ENCODE measurements at places on chromosomes 2 and 18. TPM values are rescaled to one million over a fixed set of nuclear protein-coding genes. Genes with fewer than 3 reads are reported as not detected.

- no peaks in the 10 kb centered on the region for H3K27me3 ChIP-seq
- DNase-seq, result no peak
- H3K27ac ChIP-seq, result no peak overlapping the region
- H3K4me3 ChIP-seq, result no peak overlapping the region
Measured at GRCh38 chr2:152167065-152167464, 8.5 kb downstream of the STAM2 start.

The GKN2 gene
- not detected for total RNA-seq

DNA sequence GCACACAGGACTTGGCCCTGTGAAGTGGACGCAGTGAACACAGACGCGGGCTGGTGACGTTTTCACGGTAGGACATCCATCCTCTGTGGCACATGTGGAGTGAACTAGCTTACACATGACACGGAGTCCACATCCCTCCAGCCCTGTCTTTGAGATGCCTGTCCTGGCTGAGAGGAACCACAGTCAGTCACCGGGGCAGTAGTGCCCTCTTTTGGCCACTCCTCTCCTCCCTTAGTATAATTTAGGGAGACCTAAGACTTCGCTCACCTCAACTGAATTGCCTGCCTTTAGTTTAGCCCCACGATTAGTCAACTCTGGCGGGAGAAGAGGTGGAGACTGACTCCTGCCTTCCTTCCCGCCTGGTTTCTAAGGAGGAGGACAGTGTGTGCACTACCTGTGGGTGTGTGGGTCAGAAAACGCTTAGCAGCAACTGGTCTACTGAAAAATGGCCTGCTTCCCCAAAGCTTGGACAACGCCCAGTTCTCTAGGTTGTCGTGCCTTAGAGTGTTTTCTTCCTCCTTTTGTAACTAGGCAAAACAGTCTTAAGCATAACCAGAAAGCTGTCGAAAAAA, 70.6 kb downstream of the MBP start:
- peaks cover 76% of the 10 kb centered on the region for H3K36me3 ChIP-seq
- DNase-seq, result no peak
- no peaks in the 10 kb centered on the region for H3K27me3 ChIP-seq
- H3K27ac ChIP-seq, result peak overlapping the region; percentile 96

GRCh38 chr2:8022908-8023640, 658.8 kb upstream of the ID2 start:
- no peak overlapping the region for H3K4me3 ChIP-seq
- H3K4me1 ChIP-seq, result peaks cover 14% of the 10 kb centered on the region
- peak overlapping the region; percentile 46 for H3K27ac ChIP-seq
- H3K36me3 ChIP-seq, result peaks cover 7% of the 10 kb centered on the region

GRCh38 chr2:227340106-227340505, 15.1 kb downstream of the MFF start:
- H3K4me1 ChIP-seq, result peaks cover 5% of the 10 kb centered on the region
- H3K36me3 ChIP-seq, result peaks cover 18% of the 10 kb centered on the region

DNA sequence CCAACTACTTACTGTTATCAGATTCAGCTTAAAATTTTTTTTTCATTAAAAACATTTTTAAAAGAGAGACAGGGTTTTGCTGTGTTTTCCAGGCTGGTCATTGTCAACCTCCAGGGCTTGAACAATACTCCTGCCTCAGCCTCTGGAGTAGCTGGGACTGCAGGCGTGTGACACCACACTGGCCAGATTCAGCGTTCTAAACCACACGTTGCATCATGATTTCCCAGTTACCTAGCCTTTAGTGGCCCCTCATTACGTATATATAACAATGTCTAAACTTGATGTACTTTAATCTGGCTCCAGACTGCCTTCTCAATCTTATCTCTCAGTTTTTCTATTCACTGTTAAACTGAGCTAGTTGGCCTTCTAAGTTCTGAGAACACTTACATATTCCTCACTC, 89.6 kb downstream of the COMMD1 start:
- H3K27me3 ChIP-seq, result no peaks in the 10 kb centered on the region
- H3K27ac ChIP-seq, result no peak overlapping the region
- no peak overlapping the region for H3K4me3 ChIP-seq
- no peak for DNase-seq
- H3K36me3 ChIP-seq, result no peaks in the 10 kb centered on the region

DNA sequence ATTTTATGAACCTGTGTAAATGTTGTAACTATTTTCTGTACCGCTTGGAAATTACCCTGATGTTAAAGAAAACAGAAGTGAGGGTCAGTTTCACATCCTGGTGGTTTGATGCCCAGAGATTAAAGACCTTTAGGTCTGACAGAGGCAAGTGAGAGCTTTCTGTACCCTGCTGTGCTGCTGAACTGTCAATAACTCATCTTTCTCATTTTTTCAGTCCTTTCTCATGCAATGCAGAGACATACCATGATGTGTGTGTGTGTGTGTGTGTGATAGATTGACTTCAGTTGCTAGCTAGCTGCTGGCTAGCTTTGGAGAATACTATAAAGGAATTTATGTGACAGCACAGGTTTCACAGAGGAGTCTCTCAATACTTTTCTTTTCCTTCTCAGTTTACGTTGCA, 2025.6 kb upstream of the LRRTM1 start:
- H3K36me3 ChIP-seq, result no peaks in the 10 kb centered on the region
- H3K4me3 ChIP-seq, result no peak overlapping the region
- no peaks in the 10 kb centered on the region for H3K27me3 ChIP-seq
- H3K27ac ChIP-seq, result no peak overlapping the region
- no peak for DNase-seq
- H3K4me1 ChIP-seq, result no peaks in the 10 kb centered on the region

- H3K36me3 ChIP-seq, result no peaks in the 10 kb centered on the region
- H3K27me3 ChIP-seq, result no peaks in the 10 kb centered on the region
- H3K4me3 ChIP-seq, result no peak overlapping the region
- DNase-seq, result no peak
- H3K4me1 ChIP-seq, result peaks cover 7% of the 10 kb centered on the region
- no peak overlapping the region for H3K27ac ChIP-seq
Measured at GRCh38 chr2:207930747-207931146, 94.6 kb downstream of the PLEKHM3 start.

GRCh38 chr18:34023471-34023870, 201.2 kb downstream of the NOL4 start:
- DNase-seq, result no peak
- no peak overlapping the region for H3K4me3 ChIP-seq
- H3K4me1 ChIP-seq, result no peaks in the 10 kb centered on the region
- no peak overlapping the region for H3K27ac ChIP-seq
- H3K36me3 ChIP-seq, result no peaks in the 10 kb centered on the region

GRCh38 chr2:18387441-18388206, 172.8 kb downstream of the RDH14 start:
- DNase-seq, result peak; percentile 45
- H3K27ac ChIP-seq, result no peak overlapping the region
- H3K27me3 ChIP-seq, result peaks cover 3% of the 10 kb centered on the region
- H3K36me3 ChIP-seq, result no peaks in the 10 kb centered on the region
- no peak overlapping the region for H3K4me3 ChIP-seq

The HOXD1 gene
- not detected for total RNA-seq

DNA sequence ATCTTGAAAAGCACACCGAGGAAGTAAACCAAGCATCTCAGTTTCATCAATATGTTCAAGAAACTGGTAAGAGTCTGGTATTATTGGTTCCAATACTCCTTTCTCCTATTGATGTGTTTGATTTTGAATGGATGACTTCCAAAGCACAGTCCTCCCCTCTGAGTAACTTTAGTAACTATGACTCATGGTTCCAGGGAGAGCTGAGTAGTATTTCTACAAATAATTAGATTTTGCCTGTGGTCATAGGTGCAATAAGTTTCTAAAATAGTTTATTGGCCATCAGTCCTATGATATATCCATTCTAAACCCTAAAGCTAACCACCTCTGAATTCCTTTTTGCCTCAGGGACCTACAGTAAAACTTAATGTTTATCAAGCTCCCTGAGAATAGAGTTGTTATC, 352.4 kb downstream of the XIRP2 start:
- H3K27me3 ChIP-seq, result no peaks in the 10 kb centered on the region
- DNase-seq, result no peak
- no peaks in the 10 kb centered on the region for H3K36me3 ChIP-seq
- H3K4me1 ChIP-seq, result no peaks in the 10 kb centered on the region
- no peak overlapping the region for H3K27ac ChIP-seq
- H3K4me3 ChIP-seq, result no peak overlapping the region

DNA sequence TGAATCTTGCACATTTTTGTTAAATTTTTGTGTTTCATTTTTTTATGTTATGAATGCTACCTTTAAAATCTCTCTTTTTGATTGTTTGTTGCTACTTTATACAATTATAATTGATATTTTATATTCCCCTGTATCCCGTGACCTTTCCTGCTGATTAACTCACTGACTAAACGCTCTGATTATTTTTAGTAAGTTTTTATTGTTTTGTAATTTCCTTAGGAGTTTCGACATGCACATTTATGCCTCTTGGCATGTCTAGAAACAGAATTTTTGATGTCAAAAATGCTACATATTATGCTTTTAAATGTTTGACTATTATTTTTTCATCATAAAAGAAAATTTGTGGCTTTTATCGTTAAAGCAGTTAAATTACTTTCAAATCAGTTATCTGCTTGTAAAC, 1131.6 kb upstream of the TMEFF2 start:
- no peak overlapping the region for H3K27ac ChIP-seq
- H3K36me3 ChIP-seq, result no peaks in the 10 kb centered on the region
- no peak for DNase-seq

DNA sequence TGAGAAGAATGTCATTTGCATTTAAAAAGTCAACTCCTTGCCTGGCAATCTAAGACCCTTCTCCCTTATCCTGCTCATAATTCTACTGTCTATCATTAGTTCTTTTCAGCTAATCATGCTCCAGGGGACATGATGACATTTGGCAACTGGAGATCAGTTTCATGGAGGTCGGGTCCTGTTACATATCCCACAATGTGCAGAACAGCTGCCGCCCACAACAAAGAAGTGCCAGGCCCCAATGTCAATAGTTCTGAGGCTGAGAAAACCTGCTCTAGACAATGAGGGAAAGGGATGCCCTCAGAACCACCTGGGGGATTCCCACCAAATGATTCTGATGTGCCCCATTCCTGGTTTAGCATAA, 53.4 kb upstream of the IL1RL1 start:
- peaks cover 26% of the 10 kb centered on the region for H3K36me3 ChIP-seq
- no peaks in the 10 kb centered on the region for H3K27me3 ChIP-seq
- H3K4me1 ChIP-seq, result peaks cover 51% of the 10 kb centered on the region
- peak overlapping the region; percentile 99 for H3K27ac ChIP-seq

The ASB3 gene
- 19.6 TPM for total RNA-seq

DNA sequence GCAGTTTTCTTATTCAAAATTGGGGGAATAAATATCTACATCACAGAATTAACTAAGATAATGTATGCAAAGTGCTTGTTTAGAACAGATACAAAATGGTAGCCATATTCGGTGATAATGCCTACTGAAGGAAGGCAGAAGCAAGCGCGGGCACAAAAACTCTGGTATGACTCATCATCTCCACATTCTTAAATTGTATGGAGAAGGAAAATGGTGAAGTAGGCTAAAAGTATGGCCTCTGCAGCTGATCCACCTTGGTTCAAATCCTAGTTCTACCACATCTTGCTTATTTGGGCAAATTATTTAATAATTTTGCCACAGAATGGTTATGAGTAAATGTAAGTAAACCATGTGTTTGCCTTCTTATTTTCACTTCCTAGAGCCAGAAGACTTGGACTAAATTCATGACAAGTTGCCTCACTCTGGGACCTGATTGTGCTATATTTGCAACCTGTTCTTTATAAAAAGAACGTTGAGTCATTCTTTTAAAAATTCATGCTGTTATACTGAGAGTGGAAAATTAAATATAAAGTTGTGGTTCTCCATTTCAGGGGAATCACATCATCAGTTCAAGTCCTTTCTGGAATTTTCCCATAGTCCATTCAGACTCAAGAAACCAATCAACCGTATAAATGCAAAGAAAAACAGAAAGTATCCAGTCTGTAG, 9.0 kb upstream of the CDK15 start:
- H3K27me3 ChIP-seq, result peaks cover 12% of the 10 kb centered on the region
- peaks cover 2% of the 10 kb centered on the region for H3K4me1 ChIP-seq
- no peak for DNase-seq
- no peaks in the 10 kb centered on the region for H3K36me3 ChIP-seq

The CCDC74A gene
- 7.1 TPM for total RNA-seq

DNA sequence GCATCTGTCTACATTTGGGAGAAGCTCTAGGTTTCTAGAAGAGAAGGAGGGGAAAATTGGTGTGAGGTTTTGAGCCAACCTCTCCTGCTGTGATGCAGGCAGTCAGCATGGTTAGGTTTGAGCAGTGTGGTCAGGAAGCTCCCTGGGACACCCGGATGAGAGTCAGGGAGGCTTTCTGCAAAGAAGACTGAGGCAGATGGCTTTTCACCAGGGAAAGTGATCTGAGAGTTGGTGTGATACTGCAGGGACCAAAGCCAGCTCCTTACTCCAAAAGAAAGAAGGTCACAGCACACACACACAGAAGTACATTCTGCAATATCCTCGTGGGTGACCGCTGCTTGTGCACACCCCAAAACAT, 75.8 kb upstream of the BCL11A start:
- H3K36me3 ChIP-seq, result no peaks in the 10 kb centered on the region
- DNase-seq, result no peak
- H3K4me1 ChIP-seq, result no peaks in the 10 kb centered on the region
- H3K27me3 ChIP-seq, result peaks cover 9% of the 10 kb centered on the region

DNA sequence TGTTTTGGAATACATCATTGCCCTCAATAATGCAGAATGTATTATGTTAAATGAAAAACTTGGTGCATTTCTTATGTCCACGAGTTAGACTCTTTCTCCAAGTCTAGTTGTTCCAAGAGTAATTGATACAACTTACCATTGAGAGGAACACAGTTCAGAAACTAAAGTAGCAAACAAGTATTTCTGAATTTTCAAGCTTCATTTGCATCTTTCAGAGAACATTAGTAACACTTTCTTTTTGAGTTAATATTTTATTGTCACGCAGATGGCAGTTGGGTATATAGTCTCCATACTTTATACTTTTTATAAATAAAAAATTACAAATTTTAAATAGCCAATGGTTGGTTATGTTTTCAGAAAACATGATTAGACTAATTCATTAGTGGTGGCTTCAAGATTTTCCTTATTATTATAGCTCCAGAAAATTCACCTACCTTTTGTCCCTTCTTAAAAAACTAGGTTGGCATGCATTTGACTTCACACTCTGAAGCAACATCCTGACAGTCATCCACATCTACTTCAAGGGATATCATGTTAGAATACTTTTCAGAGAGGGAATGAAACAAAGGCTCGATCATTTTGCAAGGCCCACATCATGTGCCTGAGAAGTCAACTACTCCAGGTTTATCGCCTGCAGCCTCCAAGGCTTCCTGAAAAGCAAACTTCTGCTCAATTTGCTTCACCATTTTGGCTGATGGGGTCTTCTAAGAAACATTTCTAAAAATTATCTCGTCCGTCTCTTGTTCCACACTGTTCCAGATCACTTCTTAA, 29.9 kb downstream of the LYPD6B start:
- H3K4me1 ChIP-seq, result peaks cover 11% of the 10 kb centered on the region
- peaks cover 42% of the 10 kb centered on the region for H3K27me3 ChIP-seq
- H3K27ac ChIP-seq, result no peak overlapping the region
- no peak for DNase-seq

The ARHGAP15 gene
- 45.2 TPM for total RNA-seq
